ENCODE measurements at places on chromosomes 4 and X.
A peak's percentile ranks its signal among the peaks of the same experiment; 100 is the strongest.

GRCh38 chrX:15714529-15714928 lies 23.5 kb upstream of the CA5B start:
- DNase-seq, result peak; percentile 23

GRCh38 chr4:168411318-168412150 lies 68.8 kb downstream of the DDX60L start:
- DNase-seq, result no peak

GRCh38 chr4:139282721-139283075 lies 2.7 kb upstream of the MGARP start:
- DNase-seq, result no peak

- DNase-seq, result no peak
Measured at GRCh38 chr4:38334791-38335190, 329.2 kb upstream of the KLF3 start.

DNA sequence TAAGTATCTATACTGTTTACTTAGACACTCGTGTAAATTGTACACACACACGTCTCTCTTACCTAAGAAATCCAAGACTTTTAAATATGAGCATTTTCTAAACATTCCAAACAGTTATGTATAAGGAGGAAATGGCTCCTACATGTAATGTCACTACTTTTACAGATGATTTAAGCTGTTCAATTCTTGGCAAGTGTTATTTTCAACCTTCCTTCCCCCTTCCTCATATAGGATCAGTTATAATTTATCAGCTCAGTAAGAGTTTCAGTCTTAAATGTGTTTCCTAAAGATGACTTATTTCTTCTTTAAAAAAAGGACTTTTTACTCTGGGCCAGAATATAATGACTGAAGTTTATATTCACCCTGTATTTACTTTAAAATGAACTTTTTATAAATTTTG lies 601.1 kb downstream of the ANKRD50 start:
- DNase-seq, result no peak

DNA sequence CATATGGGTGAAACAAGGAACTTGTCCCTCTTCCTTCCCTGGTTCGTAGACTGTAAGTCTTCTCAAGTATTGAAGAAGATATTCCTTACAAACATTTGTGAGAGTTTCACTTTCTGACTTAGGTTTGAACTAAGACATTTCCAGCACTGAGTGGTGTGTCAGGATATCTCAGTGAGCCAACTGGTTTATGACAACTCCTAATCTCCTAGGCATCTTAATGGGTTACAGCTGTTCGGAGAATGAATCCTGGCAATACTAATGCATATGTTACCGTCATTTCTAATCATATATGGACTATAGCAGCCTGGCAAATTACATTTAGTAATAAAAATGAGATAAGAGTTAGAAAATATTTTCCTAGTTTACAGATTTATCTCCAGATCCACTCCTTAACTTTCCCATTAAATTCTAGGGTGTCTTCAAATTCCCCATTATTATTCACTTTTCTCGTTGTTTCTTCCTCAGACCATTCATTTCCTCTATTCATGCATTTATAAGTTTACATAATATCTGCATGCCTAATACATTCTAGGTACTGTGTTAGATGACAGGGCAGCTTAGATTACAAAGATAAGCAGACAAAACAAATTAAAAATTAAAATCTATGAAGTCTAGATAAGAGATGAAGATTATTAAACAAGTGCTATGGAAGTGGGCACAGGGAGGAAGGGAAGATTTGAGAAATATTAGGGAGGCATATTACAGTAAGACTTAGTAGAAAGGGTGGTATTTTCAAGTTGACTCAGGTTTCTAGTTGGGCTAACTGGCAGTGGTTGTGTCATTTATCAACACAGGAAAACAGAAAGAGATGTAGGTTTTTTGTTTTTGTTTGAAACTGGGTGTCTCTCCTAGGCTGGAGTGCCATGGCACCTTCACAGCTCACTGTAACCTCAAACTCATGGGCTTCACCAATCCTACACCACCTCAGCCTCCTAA lies 173.9 kb downstream of the WDFY3 start:
- DNase-seq, result no peak

- DNase-seq, result no peak
Measured at GRCh38 chrX:103999234-103999633, 14.3 kb downstream of the H2BW1 start.

GRCh38 chr4:182065255-182065654 lies 177.9 kb upstream of the TENM3 start:
- DNase-seq, result no peak

DNA sequence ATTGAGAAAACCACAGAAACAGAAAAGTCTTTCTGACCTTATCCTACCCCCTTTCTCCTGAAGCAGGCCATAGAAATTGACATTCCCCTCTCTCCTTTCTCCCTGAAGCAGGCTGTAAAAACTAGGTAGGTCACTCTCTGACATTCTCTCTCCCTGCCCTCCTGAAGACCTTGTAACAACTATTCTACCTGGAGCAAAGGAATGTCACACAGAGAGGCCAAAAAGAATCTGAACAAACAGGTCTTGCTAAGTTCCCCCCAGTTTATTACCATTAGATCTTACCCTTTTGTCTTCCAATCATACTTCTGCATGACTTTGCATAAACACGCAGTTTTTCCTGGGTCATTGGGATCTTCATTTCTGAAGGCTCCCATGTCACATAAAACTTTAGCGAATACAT lies 198.3 kb upstream of the GYPA start:
- DNase-seq, result no peak

DNA sequence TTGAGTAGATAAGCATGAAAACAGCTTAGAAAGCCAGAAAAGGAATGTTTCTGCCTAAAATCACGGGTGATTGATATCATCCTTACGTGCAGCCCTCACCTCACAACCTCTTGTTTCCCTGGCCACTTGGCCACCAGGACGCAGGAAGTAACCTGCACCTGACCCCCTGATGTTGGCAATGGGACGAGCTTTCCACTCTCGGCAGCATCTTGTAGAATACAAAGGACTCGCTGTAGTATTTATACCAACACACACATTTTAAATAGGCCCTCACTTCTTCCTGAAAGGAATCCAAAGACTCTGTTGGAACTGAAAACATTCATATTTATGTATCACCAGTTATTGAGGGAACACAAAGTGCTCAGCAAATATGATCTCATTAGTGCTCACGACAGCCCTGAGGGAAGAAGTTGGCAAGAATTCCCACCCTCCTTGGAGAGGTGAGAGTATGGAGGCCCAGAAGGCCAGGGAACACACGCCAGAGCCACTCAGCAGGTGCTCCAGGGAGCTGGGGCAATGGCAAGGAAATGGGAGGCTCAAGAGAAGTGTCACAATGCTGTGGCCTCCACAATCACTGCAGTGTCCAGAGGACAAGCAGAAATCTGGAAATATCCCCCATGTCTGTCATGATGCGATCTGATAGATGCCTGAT lies 103.3 kb upstream of the KIT start:
- no peak for DNase-seq

DNA sequence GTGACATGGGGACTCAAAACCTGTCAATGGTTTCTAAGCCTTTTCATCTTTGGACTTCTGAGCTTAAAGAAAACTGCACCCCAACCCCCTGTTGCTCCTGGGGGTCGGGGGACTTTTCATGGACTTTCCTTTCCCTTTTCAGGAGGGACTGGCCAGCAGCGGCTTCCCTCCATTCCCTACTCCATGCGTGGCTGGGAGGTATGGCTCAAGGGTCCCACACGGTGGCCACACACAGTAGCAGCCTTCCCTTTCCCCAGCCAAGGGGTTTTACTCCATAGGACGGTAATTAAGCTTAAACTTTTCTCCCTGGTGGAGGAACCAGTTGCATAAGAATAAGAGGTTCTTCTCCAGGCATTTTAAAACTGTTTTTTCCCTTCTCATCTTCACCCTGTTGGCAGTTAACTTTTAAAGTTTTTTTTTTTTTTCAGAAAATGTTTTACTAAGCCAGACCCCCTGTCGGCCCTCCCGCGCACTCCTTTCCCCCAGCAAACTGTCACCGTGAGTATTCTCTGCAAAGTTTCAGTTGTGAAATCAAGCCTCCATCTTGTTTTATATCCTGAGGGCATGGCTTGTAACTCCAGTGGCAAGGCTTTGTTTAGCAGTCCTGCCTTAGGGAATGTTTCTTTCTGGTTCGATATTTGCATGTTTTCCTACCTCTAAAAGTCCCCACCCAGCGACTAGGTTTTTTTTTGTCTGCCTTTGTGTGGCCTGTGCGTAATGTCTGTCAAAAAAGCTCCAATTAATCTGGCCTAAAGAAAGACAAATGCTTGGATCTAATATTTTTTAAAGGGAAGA lies 325.7 kb downstream of the TLL1 start:
- no peak for DNase-seq

DNA sequence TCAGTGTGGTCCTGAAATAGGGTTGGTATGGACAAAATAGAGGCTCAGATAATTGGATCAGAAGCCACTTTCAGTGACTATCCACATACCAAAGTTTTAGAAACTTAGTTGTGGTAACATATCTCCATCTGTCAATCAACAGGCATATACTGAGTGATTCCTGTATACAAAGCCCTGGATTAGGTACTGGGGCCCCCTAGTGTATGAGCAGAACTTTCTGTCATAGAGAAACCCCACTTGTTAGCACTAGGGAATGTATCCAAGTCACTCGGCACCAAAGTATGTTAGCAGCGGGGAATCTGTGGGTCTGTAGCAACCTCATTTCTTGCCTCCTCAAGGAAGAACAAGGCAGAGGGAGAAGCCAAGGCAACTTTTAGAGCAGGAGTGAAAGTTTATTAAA lies 50.7 kb downstream of the MAP7D3 start:
- DNase-seq, result peak; percentile 45

- DNase-seq, result no peak
Measured at GRCh38 chr4:104488151-104488550, 6.5 kb downstream of the CXXC4 start.

- DNase-seq, result no peak
Measured at GRCh38 chr4:76342191-76342590, 35.7 kb downstream of the STBD1 start.

GRCh38 chr4:71300964-71301363 lies 37.9 kb upstream of the SLC4A4 start:
- no peak for DNase-seq

DNA sequence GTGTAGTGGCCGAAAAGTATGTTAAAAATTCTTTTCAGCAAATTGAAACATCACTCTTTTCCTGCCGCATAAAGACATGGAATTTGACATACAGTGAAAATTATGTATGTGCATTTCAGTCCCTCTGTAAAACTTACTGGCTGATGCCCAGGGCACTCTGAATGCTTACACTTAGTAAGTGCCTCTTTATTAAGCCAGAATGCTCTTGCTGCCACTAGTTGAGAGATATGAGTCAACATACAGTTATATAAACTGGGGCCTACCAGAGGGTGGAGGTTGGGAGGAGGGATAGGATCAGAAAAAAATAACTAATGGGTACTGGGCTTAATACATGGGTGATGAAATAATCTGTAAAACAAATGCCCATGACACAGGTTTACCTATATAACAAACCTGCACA lies 38.1 kb upstream of the TRPC5 start:
- DNase-seq, result peak; percentile 0

DNA sequence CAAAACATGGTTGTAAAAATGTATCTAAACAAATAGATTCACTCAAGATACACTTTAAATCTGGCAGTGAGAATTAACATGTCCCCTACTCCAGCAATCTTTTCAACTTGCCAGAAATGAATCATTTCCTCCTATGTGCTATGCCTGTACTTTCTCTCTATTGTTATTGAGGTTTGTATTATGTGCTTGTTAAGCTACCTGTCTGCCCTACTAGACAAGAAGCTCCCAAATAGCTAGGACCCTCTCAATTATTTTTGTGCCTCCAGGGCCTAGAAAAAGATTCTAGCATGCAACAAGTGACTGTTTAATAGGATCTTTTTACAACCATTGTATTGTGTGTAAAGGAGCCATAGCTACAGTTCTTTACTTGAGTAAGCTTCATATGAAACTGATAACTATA lies 3.5 kb upstream of the SAP30 start:
- DNase-seq, result no peak

- peak; percentile 7 for DNase-seq
Measured at GRCh38 chr4:165326831-165327210, 648 bp upstream of the MSMO1 start.

DNA sequence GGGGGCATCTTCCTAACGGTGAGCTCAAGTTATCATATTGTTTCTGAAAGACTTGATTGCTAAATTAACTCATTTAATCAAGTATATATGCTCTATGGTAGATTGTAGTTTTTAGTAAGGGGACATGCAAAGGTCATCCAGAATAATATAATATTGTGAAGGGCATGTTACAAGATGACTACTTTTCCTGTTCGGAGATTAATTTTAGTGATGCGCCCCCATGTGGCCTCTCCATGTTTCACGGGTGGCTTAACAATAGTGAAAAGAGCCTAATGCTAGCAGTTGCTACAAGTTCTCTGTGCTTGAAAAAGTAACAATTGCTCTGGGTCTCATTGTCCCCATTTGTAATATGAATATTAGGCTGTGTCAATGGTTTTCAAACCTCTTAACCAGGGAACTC lies 12.2 kb downstream of the SMPX start:
- DNase-seq, result peak; percentile 15

DNA sequence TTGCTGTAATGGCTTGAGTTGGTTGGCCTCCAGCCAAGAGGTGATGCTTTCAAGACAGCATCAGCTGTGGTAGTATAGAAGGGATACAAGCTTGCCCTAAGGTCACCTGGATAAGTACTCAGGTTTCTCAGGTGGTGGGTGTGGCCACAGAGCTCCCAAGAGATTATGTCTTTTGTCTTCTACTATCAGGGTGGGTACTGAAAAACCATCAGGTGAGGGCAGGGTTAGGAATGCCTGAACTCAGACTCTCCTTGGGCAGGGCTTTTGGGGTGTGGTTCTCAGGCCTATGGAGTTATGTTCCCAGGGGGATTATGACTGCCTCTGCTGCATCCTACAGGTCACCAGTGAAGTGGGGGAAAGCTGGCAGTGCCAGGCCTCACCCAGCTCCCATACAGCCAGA lies 654.6 kb upstream of the GALNT7 start:
- no peak for DNase-seq

- DNase-seq, result no peak
Measured at GRCh38 chrX:70480660-70481018, 36.0 kb downstream of the DLG3 start.

DNA sequence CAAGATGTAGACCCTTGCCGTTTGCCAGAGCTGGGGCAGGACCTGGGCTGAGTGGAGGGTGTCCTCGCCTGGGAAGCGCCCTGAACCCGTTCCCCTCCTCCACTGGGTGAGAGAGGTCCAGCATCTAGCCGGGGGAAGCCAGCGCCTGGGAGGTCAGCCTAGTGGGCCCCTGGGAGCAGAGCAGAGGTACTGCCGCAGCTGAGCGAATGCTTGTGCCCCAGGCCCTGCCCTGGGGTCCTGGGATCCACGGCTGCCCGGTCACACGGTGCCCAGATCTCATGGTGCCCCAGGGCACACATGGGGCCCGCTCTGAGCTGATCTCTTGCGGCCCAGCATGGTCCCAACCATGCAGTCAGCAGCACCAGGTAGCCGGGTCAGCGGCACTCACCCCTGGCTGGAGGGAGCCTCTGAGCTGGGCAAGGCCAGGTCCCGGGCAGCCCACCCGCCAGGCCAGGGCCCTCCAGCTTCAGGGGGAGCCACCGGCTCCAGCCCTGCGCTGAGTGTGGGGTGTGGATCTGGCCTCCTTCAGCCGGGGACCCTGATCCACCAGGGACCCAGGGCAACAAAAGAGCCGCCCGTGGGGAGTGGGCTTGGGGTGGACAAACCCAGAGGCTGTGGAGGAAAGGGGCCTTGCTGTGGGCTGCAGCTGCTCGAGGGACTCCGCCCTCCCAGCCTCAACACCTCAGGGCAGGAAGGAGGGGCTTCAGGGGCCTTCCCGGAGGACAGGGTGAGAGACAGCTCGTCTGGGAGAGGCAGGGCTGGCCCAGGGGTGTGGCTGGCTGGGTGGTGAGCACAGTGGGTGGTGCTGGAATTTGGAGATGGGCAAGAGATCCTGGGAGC lies 4.1 kb upstream of the CPLX1 start:
- DNase-seq, result no peak
